ENCODE measurements at places on chromosomes 4 and X.
A peak's percentile ranks its signal among the peaks of the same experiment; 100 is the strongest.

DNA sequence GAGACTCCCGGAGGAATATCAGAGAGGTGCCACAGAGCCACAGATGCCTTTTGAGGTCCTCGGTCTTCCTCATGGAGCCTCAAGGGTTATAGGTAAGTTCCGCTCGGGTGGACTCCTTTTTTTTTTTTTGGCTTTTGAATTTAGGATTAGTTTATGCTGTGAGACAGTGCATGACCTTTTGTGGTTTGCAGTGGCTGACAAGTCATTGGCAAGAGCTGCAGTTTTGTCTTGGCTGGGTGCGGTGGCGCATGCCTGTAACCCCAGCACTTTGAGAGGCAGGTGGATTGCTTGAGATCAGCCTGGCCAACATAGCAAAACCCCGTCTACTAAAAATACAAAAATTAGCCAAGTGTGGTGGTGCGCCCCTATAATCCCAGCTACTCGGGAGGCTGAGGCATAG, 4.5 kb upstream of the GRSF1 start:
- no peak for DNase-seq

DNA sequence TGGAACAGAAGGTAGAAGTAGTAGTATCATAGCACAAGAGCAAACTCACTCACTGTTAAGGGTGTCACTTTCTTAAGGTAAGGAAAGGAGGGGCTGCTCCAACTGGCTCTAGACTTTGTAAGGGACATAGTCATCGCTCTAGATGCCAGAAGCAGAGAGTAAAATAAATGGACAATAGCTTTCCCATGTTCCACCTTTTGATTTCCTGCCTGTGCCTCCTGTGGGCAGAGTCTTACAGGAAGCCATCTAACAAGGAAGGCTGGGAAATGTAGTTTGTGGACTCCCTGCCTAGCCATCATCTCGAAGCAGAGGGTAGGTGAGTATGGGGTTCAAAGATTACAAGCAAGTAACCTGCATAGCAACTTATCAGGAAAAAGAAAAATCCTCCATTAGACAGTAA, 1.7 kb upstream of the METTL14 start:
- DNase-seq = no peak

DNA sequence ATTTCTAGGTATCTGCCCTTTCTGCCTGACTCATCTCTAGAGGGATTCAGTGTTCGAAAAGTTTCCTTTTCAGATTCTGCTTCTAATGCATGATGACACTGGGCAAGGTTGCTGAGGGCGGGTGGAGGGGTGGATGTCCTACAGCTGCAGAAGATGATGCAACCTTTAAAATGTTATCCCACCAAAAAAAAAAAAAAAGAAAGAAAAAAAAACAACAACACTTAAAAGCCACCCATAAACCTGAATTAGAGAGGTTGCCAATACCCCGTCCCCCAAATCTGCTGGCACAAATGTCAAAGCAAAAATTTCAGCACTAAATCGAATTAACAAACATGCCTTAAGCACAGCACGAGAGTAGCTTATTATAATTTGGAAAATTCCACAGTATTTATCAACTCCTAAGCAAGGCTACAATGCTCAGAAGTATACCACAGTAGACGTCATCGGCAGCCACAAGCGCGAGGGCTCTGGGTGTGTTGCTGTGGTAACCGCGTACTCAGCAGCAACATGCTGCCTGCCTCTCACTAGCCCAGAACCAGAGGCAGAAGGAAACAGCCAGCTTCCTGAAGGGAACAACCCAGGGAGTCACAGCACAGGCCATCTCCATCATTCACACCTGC, 167.5 kb upstream of the MAP3K15 start:
- DNase-seq = peak; percentile 58

GRCh38 chr4:40736910-40737309, 12.8 kb upstream of the NSUN7 start:
- DNase-seq = no peak

DNA sequence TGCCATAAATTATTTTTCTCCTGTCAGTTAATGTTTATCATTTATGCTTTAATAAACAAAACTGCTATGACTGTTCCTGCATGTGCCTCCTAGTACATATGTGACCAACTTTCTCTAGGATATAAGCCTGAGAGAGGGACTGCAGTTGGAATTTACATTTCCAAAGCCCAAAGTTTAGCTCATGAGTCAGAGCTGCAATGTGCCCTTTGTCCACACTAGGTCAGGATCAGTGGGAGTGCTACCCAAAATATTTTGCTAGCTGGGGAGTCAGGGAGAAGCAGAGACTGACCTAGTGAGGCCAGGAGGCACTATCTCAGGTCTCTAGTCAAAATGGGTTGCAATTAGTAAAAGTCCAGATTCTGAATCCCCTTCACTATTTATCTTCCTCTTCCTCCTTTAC, 92.7 kb downstream of the AR start:
- DNase-seq = no peak

GRCh38 chr4:118823471-118823870, 12.5 kb downstream of the SEC24D start:
- DNase-seq = no peak

DNA sequence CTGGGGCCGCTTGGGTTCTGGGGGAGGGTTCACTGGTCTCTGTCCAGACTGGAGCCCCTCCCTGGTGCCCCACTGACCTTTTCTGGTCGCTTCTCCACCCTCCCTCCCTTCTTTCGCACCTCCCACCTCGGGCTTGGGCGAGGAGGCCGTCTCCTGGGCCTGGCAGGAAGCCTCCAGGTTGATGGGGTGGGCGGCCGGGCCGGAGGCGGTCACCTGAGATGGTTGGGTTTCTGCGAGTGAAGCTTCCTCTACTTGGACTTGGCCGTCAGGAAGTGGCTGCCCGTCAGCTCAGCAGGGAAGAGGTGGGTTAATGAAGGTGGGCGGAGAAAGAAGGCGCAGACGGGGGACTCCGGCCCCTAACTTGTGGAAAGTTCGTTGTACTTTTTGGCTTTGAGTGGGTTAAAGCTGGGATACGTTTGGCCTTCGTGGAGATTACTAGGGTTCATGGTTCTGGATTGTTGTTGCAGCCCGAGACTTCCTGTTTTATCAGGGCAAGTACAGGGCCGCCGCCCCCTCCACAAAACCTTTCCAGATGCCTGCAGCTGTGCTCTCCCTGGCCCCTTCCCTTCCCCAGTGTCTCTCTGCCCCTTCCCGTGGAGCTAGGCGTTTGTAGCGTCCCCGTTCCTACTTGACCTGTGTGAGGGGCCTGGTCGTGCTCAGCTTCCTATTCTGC, 1.2 kb downstream of the AKAP17A start:
- no peak for DNase-seq

GRCh38 chr4:3111461-3111860, 37.0 kb downstream of the HTT start:
- DNase-seq = no peak

DNA sequence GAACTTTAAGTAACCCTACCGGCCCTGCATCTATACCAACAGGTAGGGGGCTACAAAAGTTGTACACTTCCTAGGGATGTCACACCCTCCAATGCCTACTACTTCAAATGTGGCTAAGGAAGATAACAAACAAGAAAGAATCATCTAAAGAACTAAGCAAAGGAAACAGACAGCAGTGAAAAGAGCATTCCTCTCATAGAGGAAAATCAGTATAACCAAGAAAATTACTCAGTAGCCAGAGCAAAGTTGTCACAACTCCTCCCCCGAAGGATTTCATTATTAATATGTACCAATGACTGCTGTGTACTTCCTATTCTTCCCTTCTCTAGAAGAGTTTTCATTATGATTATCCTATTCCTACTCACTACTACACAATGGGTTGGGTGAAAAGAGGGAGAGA, 12.6 kb downstream of the ANKRD17 start:
- no peak for DNase-seq

GRCh38 chr4:98627531-98628257, 30.7 kb downstream of the TSPAN5 start:
- DNase-seq = no peak

DNA sequence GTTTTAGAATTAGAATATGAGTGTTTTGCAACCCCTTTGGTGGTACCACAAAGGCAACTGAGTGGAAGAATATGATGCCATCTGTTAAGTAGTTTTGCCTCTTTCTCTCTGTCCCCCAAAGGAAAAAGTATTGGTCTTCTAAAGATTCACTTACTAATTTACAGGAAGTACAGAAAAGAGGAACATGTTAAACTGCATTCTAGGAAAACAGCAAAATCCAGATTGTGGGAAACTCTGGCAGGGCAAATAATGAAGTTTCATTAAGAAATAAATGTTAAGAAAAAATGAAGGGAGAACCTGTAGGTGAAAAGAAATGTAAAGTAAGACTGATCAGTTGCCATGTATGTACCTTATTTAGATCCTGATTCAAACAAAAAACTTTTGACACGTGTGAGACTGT, 39.3 kb downstream of the NSUN7 start:
- DNase-seq = no peak

- DNase-seq = no peak
Measured at GRCh38 chrX:4206941-4207340, 493.5 kb upstream of the PRKX start.

DNA sequence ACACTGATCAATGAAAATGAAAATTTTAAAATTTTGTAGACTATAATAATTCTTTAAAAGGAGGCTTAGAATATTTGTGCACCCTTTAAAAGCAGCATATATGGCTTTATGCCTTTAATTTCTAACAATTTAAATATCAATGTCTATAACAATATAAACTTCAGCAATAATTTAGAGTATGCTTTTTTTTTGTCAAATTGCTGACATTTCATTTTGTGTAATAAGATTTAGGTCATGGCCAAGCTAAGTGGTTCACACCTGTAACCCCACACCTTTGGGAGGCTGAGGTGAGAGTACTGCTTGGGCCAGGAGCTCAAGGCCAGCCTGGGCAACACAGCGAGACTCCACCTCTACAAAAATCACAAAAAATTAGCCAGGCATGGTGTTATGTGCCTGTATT, 86.2 kb downstream of the PDGFC start:
- no peak for DNase-seq

- no peak for DNase-seq
Measured at GRCh38 chrX:143081231-143081630, 55.5 kb downstream of the SPANXN4 start.

DNA sequence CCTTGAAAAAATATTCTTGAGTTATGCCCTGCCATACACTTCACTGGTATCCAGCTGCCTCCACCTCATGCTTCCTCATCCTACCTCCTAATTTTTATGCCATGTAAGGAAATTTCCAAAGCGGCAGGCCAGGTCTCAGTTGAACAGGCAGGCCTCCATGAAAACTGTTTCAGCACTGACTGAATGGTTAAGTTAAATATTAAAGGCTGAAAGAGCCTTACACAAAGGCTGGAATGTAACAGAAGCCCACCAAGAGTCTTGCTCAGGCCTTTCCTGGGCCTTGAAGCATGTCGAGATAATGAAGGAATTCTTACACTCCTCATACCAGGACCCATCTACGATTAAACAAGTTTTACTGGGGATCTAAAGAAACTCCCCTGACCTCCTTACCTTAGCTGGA, 359.6 kb upstream of the NOCT start:
- DNase-seq = no peak

- no peak for DNase-seq
Measured at GRCh38 chr4:176340871-176341685, 21.3 kb downstream of the SPCS3 start.

- DNase-seq = no peak
Measured at GRCh38 chrX:129077424-129078170, 445.7 kb downstream of the SMARCA1 start.

GRCh38 chr4:170014359-170015011, 11.7 kb downstream of the MFAP3L start:
- no peak for DNase-seq

GRCh38 chrX:8044947-8045346, 117.7 kb upstream of the PNPLA4 start:
- no peak for DNase-seq

DNA sequence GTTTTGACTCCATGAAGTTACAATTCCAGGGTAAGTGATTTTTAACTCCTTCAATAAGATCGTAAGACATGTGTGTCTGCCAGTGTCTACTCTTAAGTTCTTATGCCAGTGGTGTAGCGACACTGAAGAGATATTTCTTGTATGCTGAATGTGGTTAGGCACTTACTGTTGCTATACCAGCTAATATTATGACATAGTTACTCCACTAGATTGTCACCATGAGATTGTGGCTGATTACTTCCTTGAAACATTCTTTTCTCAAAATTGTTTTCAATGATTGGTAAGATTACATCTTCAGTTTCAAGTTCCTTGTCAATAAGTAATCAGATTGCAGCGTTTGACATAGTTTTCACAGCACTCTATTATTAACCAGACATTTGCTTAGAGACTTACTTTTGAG, 60.6 kb upstream of the PAGE5 start:
- DNase-seq = no peak

DNA sequence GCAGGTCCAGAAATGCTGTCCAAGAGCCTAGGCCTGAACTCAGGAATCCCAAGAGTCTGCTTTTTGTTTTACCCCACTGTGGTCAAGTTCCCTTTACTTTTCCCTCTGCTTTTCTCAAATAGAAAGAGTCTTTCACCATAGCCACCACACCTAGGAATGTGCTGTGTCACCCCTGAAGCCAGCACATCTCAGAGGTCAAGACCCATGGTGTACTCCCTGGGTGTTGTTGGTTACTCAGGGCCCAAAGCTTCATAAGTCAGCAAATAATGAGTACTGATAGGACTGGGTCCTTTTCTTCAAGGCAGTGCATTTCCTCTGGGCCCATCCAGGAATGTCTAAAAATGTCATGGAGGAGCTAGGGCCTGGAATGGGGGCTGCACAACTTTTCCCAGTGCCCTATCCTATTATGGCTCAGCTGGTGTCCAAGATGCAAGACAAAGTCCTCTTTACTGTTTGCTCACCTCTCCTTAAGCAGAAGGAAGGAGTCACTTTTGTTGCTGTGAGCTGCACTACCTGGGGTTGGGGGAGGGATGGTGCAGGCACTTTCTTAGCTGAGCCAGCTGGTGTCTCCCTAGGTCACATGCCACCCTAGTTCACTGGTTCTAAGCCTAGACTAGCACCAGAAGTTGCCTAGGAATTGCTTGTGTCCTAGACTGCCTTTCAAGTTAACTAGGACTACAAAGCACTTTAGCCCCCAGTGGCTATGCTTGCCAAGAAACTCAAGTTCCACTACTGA, 62.4 kb upstream of the RXFP1 start:
- no peak for DNase-seq

DNA sequence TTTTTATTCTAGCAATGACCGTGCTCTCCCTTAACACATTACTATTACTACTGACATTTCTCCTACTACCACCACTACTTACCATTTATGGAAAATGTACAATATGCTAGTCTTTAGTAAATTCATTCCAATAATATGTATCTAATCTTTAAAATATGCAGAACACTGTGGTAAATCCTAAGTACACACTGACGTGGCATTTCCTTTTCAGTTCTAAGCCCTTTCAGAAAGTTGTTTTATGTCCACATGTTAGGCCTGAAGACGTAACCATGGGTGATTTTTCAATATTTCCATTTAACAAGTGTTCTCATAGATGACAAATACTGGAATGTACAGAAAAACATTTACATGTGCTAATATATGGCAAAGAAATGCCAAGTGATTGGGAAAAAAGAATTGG, 268.6 kb upstream of the SLIT2 start:
- no peak for DNase-seq

DNA sequence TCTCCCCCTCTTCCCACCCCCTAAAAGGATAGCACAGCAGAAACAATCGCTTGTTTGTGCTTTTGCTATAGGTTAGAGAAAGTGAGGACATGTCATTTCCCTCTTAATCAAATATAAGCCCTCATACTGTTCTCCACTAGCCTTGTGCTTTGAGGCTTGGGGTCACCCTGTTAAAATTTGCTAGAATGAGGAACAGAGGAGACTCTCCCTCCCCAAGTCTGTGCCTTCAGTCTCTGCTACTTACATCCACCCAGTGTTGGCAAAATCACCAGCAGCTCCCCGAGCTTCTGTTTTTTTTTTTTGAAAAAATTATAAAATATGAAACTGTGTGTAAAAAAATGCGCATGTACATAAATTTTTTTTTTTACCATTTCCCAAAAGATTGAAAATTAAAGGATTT, 19.3 kb downstream of the KLF3 start:
- no peak for DNase-seq
